ENCODE measurements at places on chromosomes 16 and 17.
A peak's percentile ranks its signal among the peaks of the same experiment; 100 is the strongest.

DNA sequence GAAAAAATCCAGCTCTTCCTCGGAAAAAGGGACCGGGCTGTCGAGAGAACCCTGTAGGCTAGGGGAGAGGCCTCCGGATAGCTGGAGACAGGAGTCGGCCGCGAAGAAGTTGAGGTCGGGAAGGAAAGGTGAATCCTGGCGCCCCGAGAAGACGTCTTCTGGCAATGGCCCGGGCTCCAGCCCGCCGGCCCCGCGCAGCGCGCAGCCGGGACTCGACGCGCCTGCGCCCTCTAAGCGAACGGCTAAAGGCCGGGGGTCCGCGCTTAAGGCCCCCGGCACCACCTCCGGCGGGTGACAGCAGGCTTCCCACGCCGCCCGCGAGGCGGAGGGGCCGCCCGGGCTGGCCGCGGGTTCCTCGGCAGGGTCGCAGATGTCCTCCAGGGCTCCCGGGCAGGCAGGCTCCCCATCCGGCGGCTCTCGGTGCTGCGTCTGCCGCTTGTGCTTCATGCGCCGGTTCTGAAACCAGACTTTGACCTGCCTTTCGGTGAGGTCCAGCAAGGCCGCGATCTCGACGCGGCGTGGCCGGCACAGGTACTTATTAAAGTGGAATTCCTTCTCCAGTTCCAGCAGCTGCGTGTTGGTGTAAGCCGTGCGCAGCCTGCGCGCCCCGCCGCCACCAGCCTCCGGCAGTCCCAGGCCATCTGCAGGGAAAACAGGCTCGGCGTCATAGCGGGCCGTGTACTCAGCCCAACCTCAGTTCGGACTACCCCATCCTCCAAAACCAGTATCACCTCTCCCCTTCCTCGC is 1.6 kb downstream of the HOXB2 start:
- no peaks in the 10 kb centered on the region for H3K27me3 ChIP-seq
- H3K27ac ChIP-seq, result peak overlapping the region; percentile 89
- DNase-seq, result peak; percentile 46
- H3K4me1 ChIP-seq, result peaks cover 23% of the 10 kb centered on the region
- H3K4me3 ChIP-seq, result peak overlapping the region; percentile 77

- no peak for DNase-seq
- no peaks in the 10 kb centered on the region for H3K27me3 ChIP-seq
- no peak overlapping the region for H3K4me3 ChIP-seq
- no peaks in the 10 kb centered on the region for H3K36me3 ChIP-seq
These were observed 343.0 kb downstream of the SNX29 start for GRCh38 chr16:12319428-12320035.

- peaks cover 34% of the 10 kb centered on the region for H3K36me3 ChIP-seq
- no peaks in the 10 kb centered on the region for H3K27me3 ChIP-seq
- no peak overlapping the region for H3K4me3 ChIP-seq
- no peak for DNase-seq
- no peak overlapping the region for H3K27ac ChIP-seq
These were observed 118.0 kb upstream of the PLCG2 start for GRCh38 chr16:81661082-81661481.

- no peaks in the 10 kb centered on the region for H3K27me3 ChIP-seq
- H3K36me3 ChIP-seq, result no peaks in the 10 kb centered on the region
- H3K27ac ChIP-seq, result no peak overlapping the region
These were observed 4.1 kb upstream of the LITAFD start for GRCh38 chr16:8877894-8878522.

All from effector memory CD4-positive, alpha-beta T cell (primary cell).